ENCODE measurements at places on chromosomes 6 and 20. TPM values are rescaled to one million over a fixed set of nuclear protein-coding genes. Genes with fewer than 3 reads are reported as not detected.

- no peak overlapping the region for H3K4me3 ChIP-seq
- no peak for DNase-seq
- no peak overlapping the region for H3K27ac ChIP-seq
- H3K36me3 ChIP-seq, result no peaks in the 10 kb centered on the region
- no peaks in the 10 kb centered on the region for H3K4me1 ChIP-seq
- no peaks in the 10 kb centered on the region for H3K27me3 ChIP-seq
Measured at GRCh38 chr6:31473244-31473643, 24.7 kb upstream of the MICB start.

DNA sequence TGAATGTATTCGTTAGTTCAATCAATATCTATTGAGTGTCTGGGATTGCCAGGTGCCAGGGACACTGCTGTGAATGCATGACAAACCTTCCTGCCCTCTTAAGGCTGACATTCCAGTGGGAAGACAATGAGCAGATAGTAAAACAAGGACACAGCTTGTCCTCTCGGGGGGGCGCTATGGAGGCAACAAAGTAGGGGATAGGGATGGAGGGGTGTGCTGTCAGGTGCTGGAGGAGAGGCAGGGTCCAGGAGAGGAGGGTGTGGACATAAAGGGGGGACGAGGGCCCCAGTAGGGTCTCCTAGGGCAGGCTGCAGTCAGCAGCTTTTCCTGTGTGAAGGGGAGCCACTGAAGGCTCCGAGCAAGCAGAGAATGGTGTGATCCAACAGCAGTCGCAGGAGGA lies 198.2 kb upstream of the PDE10A start:
- no peaks in the 10 kb centered on the region for H3K36me3 ChIP-seq
- H3K4me1 ChIP-seq, result peaks cover 26% of the 10 kb centered on the region
- DNase-seq, result no peak
- H3K27me3 ChIP-seq, result no peaks in the 10 kb centered on the region
- no peak overlapping the region for H3K4me3 ChIP-seq

GRCh38 chr6:140236732-140237131 lies 862.3 kb upstream of the CITED2 start:
- no peak for DNase-seq
- no peak overlapping the region for H3K27ac ChIP-seq
- no peaks in the 10 kb centered on the region for H3K36me3 ChIP-seq
- no peak overlapping the region for H3K4me3 ChIP-seq
- H3K27me3 ChIP-seq, result no peaks in the 10 kb centered on the region
- H3K4me1 ChIP-seq, result no peaks in the 10 kb centered on the region

DNA sequence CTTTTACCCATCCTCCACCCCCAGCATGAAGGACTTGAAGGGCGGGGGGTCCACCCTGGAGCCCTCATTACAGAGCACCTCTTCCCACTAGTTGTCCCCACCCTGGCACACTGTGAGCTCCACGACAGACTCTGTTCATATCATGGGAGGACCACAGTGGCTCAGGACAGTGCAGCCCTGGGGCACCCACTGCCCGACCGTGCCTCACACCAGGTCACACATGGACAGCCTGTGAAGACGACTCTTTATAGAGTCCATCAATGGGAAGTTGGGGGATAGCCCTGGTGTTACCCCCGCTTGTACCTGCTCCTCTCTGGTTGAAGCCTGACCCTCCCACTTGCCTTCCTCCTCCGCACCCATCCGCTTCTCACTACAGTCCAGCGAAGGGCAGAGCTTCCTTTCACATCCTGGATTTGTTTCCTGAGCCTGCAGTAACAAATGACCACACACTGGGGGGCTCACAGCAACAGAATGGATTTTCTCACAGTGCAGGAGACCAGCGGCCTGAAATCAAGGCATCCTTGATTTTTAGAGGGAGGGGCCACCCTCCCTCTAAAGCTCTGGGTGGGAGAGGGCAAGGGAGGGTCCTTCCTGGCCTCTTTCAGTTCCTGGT lies 15.5 kb downstream of the ZNF831 start:
- H3K27me3 ChIP-seq, result no peaks in the 10 kb centered on the region
- no peak overlapping the region for H3K27ac ChIP-seq
- DNase-seq, result no peak
- no peaks in the 10 kb centered on the region for H3K36me3 ChIP-seq

RHAG gene
- total RNA-seq, result 1.4 TPM

- no peak overlapping the region for H3K4me3 ChIP-seq
- H3K36me3 ChIP-seq, result no peaks in the 10 kb centered on the region
- peaks cover 11% of the 10 kb centered on the region for H3K4me1 ChIP-seq
- H3K27me3 ChIP-seq, result no peaks in the 10 kb centered on the region
- peak; percentile 65 for DNase-seq
- H3K27ac ChIP-seq, result no peak overlapping the region
Measured at GRCh38 chr6:126337323-126337722, 2.6 kb upstream of the CENPW start.

DNA sequence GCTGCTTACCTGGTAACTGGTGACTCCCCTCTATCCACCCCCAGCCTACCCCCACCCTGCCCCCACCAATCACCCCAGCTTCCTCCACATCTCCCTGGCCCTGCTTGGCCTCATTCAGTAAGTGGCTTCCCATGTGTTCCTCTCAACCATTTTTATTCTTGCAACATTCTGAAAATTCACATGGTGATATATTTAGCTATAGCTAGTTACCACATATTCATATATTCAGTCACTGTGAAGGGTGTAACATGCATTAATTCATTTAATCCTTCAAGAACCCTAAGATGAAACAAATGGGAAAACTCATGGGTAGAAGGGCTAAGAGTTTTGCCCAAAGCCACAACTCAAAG lies 95.4 kb upstream of the CEP85L start:
- no peaks in the 10 kb centered on the region for H3K36me3 ChIP-seq
- no peak for DNase-seq
- H3K27me3 ChIP-seq, result no peaks in the 10 kb centered on the region
- no peak overlapping the region for H3K27ac ChIP-seq
- no peak overlapping the region for H3K4me3 ChIP-seq
- no peaks in the 10 kb centered on the region for H3K4me1 ChIP-seq

GRCh38 chr6:145380186-145380585 lies 355.1 kb downstream of the EPM2A start:
- no peaks in the 10 kb centered on the region for H3K4me1 ChIP-seq
- no peak overlapping the region for H3K27ac ChIP-seq
- DNase-seq, result no peak
- H3K27me3 ChIP-seq, result no peaks in the 10 kb centered on the region
- no peak overlapping the region for H3K4me3 ChIP-seq

Measured in sigmoid colon (tissue), 7 donors.